ENCODE measurements at places on chromosomes 1 and 21.

DNA sequence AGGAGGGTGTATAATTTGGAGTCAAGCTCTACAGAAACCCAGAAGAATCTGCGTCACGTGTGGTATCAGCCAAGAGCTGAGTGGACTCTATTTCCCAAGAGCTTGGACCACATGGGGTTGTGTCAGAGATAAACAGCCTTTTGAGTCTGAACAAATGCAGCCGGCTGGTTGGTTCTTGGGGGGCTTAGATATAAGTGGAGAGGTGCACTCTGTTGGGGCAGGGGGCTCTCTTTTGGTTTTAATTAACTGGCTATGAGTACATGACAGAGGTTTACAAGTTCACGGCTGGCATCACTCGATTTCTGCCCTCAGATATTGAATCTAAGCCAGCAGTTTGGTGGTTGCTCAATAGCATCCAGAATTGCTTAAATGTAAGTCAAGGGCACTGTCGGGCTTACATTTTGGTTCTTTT lies 501 bp upstream of the MRAP start:
- DNase-seq: no peak

DNA sequence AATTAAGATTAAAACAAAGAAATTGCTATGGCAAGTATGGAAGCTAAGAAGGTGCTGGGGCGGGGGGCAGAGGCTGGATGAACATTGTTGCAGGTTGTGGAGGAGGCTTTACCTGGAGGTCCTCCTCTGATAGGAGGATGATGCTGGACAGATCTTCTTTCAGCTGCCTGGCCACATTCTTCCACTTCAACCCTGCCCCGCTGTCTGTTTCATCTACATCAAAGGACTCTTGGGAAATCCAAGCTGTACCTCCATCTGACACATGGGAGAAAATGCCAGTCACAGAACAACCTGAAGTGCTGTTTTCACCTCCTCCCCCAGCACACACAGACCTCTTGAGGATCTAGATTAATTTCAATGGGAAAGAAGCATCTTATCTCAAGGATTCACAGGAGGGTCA lies 5.3 kb downstream of the DFFA start:
- DNase-seq: no peak

GRCh38 chr1:11645670-11646265 lies 8.5 kb downstream of the FBXO2 start:
- DNase-seq: peak; percentile 45

DNA sequence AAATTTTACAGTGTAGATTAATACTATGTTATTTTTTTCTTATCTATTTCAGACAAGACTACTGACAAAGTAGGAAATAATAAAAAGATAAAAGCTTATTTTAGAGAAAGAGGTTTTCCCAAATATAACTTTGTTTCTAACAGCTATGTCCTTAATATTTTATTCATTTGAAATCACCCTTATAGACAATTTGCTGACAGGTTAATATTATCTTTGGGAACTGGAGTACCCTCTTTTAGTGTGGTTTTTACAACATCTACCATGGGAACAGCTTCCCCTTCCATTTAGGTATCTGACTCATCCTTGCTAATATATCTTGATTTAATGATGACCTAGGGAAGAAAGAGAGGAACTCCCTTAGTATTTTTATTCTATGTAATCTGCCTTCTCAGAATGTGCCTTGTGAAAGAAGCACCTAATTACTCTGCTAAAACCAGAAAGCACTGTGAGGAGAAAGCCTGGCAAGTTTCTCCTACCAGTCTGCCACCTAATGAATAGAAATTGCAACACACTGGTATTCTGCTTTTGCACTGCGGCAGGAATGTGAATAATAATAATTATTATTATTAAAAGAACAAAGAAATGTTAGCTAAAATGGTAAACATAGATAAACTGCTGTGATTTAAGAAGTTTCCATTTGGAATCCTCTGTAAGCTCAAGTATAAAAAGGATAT lies 192.8 kb downstream of the PDE4B start:
- no peak for DNase-seq

- no peak for DNase-seq
These were observed 160.8 kb upstream of the SGIP1 start for GRCh38 chr1:66373157-66373591.

DNA sequence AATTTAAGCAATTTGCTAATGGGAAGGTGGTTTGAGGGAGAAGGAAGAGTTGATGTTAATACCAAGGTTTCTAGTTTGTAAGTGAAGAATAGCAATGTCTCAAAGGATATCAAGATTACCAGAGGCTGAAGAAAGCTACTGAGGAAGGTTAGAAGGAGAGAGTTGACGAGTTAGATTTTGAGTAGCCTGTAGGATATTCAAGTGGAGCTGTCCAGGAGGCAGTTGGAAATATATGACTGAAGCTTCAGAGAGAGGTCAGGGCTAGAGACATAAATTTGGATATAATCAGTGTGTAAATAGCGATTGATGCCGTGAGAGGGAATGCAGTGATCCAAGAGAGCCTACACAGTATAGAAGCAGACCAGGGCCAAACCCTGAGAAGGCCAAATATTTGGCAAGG lies 48.4 kb downstream of the PBX1 start:
- DNase-seq: no peak

DNA sequence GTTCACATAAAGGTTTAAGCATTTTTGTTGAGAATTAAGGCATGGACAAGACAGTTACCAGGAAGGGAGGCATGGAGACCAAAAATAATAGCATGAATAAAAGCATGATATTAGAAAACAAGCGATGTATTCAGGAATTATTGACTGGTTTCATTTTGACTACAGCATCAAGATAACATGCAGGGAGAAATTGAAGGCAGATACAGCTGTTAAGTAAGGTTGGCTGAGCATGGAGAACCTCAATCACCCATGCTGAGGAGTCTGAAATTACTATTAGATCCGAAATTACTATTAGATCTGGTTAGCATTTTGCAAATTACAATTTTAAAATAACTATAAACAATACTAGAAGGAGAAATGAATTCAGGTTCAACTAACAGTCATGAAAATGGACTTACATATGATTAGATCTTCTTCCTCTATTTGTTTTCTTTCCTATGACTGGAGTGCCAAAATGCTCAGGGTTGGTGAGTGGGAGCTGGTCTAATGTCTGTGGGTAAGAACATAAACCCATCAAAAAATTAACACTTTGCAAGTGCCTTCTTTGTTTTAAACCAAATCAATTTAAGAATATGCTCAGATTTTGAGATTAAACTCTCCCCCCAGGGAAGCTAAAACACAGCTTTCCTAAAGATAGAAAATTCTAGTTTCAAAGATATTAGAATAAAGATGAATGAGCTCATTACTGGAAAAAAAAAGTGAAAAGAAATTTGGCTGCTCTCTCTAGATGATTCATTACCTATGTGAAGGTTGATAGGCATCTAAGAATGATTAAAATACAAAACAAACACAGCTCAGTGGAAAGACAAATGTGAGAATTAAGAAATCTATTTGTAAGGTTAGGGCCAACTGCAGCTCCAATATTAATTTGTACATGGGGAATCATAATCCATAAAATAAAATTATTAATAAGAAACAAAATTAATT lies 81.7 kb downstream of the ARID4B start:
- DNase-seq: no peak

- no peak for DNase-seq
These were observed 269.2 kb upstream of the RGS18 start for GRCh38 chr1:191888996-191889622.

DNA sequence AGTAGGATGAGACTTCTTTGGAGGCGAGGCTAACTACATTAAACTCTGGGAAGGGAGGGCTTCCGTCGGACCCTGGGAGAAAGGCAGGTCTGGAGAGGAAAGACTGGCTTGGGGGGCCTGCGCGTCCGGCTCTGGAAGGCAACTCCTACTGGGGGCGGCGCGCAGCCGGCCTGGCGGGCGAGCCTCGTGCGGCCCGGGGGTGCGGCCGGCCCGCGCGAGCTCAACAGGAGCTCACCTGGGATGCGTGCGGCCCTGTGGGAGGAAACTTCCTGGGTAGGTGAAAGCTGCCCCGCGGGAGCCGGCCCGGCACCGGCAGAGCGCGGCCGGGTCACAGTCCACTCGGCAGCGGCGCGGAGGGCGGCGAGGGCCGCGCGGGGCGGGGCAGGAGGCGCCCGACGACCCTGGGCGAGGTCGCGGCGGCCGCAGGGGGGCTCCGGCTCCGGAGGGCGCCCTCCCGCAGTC lies 449 bp downstream of the EPS15 start:
- no peak for DNase-seq

DNA sequence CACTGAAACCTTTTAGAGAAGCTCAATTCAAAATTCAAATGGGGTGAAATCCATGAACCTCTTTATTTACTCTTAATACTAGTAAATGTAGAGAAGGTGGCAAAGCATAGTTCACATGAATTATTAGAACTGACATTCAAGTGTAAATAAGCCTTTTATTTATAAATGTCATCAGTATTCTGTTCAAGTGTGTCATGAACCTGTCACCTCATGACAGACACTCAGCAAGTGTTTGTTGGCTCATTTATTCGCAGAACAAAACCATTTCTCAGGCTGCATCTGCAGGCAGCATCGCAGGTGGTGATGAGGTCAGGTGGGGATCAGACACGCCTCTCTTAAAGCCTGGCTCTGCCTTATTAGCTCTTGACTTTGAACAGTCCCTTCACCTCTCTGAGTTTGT lies 116.6 kb downstream of the SETD4 start:
- DNase-seq: no peak

- DNase-seq: no peak
These were observed 59.6 kb downstream of the RPS6KC1 start for GRCh38 chr1:213110349-213111300.

DNA sequence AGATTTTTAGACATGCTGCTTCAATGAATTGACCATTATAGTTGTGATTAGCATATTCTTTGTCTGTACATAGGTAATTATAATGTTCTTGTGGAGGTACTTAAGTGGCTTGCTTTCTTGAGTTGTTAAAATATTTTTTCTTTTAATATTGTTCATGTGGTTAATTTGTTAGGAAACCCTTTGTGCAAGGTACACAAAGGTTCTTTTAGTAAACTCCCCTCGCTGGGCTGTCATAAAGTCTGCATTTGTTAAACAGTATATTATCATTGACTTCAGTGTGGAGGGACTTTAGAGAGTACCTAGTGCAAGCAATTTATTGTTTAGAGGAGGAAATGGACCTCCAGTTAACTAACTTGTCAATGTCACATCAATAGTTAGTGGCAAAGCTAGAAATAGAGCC lies 52.5 kb downstream of the DISP1 start:
- DNase-seq: no peak

DNA sequence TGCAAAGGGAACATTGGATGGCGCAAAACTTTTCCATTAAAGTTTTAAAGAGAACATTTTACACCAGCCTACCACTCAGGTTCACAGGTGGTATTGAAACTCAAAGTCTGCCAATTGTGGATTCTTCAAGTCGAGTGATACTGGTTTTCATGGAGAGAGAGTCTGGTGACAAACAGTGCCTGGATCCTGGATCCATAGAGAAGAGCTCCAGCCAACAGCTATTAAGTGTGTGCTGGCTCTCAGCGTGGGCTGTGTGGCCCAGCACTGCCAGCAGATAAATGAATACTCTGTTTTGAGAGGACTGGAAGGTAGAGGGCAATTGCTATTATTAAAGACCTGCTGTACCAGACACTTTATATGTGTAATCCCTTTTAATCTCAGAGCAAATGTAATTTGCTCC lies 118.9 kb upstream of the SYT6 start:
- no peak for DNase-seq

GRCh38 chr1:171817511-171818265 lies 23.6 kb upstream of the DNM3 start:
- DNase-seq: no peak

GRCh38 chr1:20150326-20150705 lies 11.2 kb downstream of the PLA2G2F start:
- DNase-seq: no peak

DNA sequence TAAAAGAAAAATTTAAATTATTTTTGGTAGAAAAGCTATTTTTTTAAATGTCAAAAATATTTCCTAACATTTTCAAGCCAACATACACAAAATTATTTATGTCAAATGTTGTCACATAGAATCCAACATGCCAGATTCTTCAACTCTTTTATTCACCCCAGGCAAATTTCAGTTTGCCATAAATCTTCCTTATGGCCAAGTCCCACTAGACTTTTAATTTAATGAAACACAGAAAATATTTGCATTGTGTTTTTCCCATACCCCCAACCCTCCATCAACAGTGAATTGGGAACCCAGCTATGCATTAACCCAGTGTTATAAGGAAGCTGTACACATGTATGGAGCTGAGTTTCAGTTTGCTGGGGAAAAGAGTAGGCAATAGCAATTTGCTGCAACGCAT lies 41.4 kb downstream of the DUSP10 start:
- no peak for DNase-seq

- DNase-seq: no peak
These were observed 51.5 kb downstream of the APP start for GRCh38 chr21:26118938-26119540.

DNA sequence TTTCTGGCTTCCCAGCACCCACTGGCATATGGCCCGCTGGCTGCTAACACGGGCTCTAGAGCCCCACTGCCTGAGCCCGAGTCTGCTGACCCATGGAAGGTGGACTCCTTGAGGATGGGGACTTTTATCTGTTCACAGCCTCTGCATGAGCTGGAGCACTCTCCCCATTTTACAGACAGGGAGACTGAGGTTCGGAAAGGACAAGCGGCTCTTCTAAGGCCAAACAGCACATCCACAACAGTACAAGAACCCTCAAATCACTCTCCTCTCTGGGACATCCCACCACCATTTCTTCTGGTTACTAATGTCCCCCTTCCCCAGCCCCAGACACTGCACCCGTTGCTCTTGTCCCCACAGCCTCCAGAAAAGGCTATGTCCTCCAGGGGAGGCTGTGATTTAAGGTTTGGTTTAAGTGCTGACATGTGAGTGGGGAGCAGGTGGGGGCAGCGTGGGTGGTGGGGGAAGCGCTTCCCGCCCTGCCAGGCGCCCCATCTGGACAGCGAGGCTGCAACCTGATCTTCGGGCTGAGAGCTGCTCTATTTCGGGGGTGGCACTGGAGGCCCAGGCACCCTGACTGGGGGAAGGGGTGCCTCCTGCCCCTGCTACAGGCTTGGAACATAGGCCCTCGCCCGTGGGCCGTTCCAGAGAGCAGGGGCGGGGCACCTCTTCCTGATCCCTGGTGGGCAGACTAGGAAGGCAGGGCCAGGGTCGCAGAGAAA lies 104.8 kb upstream of the WNT4 start:
- DNase-seq: no peak

- no peak for DNase-seq
These were observed 26.4 kb downstream of the CHI3L2 start for GRCh38 chr1:111253876-111254275.

DNA sequence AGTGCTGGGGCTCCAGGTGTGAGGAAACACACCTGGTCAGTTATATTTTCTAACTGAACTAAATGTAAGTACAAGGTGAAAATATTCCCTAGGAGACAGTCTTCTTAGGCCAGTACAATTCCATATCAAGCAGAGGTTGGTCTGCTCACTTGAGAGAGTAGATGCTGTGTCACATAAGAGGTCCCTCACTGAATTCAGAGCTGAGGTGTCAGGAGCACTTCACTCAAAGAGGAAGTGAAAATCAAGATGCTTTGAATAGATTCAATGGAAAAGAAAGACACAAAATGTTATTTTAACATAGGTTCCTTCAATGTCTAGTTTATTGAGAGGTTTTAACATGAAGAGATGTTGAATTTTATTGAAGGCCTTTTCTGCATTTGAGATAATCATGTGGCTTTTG lies 4.3 kb upstream of the FCRL3 start:
- no peak for DNase-seq

GRCh38 chr1:88058205-88058604 lies 625.9 kb upstream of the PKN2 start:
- DNase-seq: no peak
